ENCODE measurements at places on chromosomes 11 and 22.
A peak's percentile ranks its signal among the peaks of the same experiment; 100 is the strongest.

DNA sequence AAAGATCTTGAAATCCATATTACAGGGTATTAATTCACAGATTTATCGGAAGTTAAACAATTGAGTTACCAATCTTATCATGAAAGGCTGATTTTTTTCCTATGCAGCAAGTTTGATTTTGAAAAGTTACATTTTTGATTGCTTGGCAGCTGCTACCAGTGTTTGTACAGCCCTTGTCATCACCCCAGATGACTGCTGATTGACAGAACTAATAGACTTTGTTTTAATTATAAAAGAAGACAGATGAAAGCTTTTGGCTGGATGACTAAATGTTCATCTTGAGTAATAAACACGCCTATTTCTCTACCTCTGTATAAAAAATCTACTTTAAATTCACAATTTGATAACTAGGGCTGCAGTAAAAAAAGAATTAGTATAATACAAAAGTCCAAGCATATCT, 259.7 kb downstream of the TTC28 start:
- no peak for DNase-seq

GRCh38 chr11:65208785-65209710, 27.3 kb downstream of the CAPN1 start:
- DNase-seq, result no peak

GRCh38 chr11:67504005-67504949, 886 bp downstream of the PITPNM1 start:
- DNase-seq, result peak; percentile 18

- DNase-seq, result no peak
Measured at GRCh38 chr11:76797341-76798201, 14.4 kb downstream of the TSKU start.

DNA sequence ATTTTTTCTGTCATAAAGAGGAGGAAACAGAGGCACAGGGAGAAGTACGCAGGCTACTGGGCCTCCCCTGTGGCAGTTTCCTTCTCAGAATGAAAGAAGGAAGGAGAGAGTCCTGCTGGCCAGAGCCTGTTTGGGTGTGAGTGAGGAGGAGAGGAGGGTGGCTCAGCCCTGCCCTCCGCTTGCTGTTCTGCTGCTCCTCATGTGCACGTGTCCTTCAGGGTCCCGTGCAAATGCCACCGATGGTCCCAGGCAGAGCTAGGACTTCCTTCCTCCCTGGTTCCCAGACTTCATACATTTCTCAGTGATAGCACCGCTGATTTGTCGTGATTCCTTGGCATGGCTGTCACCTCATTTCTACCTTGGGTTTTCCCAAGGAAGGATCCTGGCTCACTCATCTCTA, 88.7 kb downstream of the PKNOX2 start:
- DNase-seq, result no peak

DNA sequence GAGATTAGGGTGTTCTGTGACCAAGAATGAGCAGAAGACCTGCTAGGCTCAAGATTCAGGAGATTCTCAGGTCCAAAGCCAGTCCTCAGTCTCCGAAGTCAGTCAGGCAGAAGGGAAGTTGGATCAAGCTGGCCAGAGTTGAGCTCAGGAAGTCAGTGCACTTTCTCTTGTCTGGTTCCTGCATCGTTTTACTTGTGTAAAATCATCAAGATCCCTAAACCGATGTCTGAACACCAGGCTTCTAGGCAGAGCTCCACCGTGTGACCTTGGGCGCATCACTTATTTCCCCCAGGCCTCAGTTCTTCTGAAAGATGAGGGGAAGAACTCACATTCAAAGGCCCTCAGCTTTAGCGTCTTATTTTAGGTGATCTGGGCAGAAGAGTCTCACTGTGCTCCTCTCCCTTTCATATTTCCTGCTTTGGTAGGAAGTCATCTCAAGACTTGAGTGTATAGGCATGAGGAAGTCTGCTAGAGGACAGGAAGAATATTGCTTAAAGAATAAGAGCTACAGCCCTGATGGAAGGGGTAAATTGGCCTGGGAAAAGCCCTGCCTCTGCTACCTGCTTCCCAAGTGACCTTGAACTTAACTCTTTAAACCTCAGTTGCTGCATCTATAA, 20.2 kb downstream of the NF2 start:
- DNase-seq, result no peak

Measured in foreskin melanocyte (primary cell).